Heart right ventricle (tissue), 16 donors: ENCODE measurements at places on chromosomes 12 and 14.

DNA sequence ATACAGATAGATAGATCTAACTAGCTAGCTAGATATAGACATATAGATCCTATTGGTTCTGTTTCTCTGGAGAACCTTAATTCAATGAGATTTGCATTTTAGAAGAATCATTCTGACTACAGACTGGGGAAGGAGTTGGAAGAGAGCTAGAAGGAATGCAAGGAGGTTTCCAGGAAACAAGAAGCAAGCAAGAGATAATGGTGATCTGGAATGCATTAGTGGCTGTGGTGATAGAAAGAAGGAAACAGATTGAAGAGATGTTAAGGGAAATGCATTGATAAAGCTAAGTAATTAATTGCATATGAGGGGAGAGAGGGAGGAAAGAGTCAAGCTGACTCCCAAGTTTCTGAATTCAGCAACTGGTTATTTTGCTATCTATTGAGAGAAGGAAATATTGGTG is 42.7 kb downstream of the DBX2 start:
- no peak for DNase-seq

DNA sequence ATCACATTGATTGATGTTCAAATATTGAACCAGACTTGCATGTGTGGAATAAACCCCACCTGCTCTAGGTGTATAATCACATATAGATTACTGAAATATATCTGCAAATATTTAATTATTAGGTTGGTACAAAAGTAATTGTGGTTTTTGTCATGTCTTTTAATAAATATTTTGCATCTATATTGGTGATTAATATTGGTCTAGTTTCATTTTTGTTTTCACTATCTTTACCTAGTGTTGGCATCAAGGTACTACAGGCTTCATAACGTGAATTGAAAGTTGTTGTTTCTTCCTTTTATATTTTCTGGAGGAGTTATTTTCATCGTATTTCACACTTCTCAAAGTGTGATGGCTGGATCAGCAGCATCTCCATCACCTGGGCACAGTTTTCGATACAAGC is 740.0 kb upstream of the TMEM132C start:
- DNase-seq = no peak

- DNase-seq = no peak
Measured at GRCh38 chr12:5612556-5613410, 180.9 kb downstream of the NTF3 start.

DNA sequence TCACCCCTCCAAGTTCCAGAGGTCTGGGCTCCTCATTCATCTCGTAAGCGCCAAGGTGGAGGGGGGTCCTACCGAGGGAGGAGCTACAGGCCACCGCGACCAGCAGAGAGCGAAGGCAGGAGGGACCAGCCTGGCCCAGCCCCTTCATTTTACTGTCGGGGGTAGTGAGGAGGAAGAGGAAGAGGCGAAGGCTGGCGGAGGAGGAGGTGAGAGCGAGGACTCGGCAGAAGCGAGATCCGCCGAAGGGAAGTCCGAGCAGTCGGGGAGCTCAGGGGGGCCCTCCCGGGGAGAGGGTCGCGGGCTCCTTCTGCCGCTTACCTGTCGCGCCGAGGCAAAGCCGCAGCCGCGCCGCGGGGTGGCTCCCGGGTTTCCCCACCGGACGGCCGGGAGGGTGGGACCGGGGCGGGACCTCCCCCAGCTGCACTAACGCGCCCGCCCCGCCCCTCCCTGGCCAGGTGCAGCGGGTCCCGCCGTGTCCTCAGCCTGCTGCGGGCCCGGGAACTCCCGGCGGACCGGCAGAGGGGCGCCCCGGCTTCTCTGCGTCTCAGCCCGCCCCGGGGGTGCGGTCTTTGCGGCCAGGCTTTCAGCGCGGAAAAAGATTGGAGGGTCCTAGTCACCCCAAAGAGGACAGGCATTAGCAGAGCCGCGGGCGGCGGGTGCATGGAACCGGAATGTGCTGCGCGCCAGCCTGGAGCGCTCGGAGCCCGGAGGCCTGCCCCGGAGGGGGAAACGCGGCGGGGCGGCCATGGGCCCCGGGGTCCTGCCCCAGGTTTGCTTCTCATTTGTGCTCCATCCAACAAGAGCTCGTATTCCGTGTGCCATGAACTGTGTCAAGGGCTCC is at the start of gene GALNT6:
Gene GALNT6, minus strand, starts transcription at position 124 of the 841 bp plus-strand sequence. CDS start 11,625 bp downstream, outside the sequence.
- peak; percentile 28 for DNase-seq

DNA sequence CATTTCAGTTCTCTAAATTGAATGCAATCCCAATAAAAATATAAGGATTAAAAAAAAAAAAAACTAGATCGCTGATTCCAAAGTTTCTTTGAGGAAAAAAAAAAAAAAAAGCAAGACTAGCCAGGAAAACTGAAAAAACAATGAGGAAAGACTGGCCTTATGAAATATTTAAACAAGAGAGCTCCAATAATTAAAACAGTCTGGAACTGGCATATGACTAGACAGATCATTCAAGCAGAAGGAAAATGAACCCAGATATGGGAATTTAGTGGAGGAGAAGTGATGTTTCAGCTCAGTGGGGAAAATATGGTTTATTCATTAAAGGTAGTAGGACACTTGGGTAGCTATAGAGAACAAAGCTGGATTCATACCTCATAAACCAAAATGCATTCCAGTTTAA is 42.0 kb upstream of the TBC1D15 start:
- no peak for DNase-seq

DNA sequence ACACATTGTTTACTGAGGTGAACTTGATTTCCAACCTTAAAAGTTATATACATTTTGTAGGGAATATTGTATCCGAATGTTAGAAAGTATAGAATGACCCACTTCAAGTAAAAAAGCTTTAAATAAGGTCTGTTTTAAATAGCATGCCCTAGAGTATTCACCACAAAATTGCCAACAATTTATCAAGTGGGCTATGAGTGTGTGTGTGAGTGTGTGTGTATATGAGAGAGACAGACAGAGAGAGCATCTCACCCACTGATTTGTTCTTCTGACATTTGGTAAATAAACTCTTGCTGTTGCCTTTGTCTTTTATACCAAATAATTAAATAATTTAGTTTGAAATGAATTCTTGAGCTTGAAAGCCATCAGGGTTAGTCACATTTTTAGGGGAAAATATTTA is 29.8 kb upstream of the RAP1B start:
- no peak for DNase-seq

DNA sequence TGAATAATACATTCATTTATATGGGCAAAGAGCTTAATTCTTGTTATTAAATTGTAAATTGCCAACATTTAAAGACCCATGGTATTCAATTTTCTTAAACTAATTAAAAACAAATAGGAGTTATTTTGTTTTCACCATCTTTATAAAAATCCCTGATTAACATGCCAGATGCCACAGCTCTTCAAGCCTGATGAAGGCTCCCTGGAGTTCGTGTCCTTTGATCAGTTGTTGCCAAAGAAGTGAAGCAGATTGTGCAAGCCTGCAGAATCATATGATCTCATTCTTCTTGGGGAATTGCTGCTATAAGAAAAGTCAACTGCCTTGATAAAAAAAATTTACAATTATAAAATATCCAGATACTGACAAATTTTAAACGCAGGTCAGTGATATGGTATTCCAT is 288.3 kb upstream of the PPFIA2 start:
- no peak for DNase-seq

GRCh38 chr12:851343-851742 is 98.2 kb downstream of the RAD52 start:
- DNase-seq = no peak

DNA sequence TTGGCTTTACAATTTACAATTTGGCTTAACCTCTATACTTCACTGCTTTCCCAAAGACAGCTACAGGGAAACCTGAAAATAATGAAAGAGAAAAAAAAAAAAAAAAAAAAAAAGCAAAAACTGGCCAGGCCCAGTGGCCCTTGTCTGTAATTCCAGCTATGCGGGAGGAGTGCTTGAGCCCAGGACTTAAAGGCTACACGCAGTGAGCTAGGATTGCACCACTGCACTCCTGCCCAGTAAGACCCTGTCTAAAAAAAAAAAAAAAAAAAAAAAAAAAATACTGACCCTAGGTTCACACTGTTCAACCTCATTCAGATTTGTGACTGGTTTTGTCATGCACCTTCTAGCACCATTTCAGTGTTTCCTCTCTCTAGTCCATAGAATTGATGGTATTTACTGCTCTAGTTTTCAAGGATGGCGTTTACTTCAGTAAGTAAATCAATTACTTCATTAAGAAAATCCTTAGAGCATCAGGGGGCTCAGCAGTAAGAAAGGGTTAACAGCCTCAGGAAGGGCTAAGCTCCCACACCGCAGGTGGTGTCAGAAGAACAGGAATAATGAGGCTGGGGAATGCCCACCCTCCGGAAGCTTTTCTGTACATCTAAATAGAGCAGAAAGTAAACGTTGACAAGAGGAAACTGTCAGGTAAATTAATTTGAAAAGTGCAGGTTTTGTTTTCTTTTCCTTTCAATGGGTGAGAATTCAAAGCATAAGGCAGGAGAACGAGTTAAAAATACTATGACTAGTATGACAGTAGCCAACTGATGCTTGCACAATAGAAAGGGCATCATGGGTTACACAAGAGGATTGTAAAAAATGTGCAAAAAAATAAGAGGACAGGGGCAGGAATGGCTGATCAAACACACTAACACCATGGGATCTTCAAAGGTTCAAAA is 115.0 kb upstream of the MDM1 start:
- no peak for DNase-seq

GRCh38 chr12:15265875-15266274 is 44.7 kb upstream of the RERG start:
- no peak for DNase-seq

DNA sequence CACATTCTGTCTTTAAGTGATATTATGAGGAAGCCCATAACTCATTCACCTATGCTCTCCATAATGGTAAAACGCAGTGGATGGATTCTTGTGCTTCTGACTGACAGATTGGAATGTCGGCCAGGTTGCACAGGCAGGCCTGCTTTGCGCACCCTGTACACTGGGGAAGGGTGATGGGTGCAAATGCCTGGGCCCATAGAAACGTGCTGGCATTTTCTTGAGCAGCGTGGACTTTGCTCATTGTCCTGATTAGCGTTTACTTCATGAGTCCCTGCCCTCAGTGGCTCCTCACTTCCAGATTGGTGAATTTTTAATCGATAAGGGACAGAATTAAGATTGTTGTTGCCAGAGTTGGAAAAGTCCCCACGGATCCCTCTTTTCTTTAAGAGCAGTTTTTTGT is 80.9 kb upstream of the TRAF3 start:
- DNase-seq = no peak

- no peak for DNase-seq
Measured at GRCh38 chr14:92987713-92988510, 65.0 kb downstream of the CHGA start.

- DNase-seq = no peak
Measured at GRCh38 chr12:48451372-48451771, 21.0 kb upstream of the ANP32D start.

DNA sequence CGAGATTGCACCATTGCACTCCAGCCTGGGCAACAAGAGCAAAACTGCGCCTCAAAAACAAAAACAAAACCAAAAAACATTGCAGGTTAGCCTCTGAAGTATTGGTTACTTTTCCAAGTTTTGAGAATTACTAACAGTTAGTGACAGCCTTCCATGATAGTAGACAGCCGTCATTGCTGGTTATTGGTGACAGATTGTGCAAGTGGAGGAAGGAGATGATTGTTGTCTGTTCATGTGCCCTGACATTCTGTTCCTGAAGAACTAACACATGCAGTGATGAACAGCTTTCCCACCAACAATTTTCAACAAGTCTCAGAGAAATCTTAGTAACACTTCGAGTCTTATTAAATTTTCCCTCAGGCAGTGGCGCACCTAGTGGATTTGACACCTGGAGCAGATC is 89.3 kb upstream of the NAP1L1 start:
- no peak for DNase-seq

DNA sequence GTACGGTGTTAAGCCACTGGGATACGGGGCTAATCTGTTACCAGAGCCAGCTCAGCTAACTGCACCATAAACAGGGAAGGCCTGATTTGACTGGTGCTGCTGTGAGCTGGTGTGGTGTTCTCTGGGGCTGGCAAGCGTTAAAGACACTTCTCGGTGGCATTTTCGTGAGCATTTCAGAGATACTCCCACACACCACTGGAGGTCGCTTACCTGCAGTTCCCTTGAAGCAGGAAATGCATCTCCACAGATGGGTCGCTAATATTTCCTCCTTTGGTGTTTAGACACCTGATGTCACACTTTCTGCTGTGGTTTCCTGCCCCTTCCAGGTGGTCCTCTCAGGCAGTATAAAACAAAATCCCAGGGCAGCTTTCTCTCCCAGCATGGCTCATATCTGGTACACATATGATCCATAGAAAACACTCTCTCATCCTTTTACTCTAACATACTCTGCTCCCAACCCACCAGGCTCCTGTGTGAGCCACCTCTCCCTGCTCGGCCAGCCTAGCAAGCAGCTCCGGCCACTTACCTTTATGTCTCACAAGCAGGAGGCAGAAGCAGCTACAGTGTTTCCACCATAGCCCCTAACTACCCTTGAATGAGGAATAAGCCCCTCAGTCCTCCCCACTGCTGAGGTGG is 129.9 kb upstream of the GRIN2B start:
- no peak for DNase-seq

GRCh38 chr14:72630374-72630773 is 263.5 kb downstream of the DPF3 start:
- no peak for DNase-seq

DNA sequence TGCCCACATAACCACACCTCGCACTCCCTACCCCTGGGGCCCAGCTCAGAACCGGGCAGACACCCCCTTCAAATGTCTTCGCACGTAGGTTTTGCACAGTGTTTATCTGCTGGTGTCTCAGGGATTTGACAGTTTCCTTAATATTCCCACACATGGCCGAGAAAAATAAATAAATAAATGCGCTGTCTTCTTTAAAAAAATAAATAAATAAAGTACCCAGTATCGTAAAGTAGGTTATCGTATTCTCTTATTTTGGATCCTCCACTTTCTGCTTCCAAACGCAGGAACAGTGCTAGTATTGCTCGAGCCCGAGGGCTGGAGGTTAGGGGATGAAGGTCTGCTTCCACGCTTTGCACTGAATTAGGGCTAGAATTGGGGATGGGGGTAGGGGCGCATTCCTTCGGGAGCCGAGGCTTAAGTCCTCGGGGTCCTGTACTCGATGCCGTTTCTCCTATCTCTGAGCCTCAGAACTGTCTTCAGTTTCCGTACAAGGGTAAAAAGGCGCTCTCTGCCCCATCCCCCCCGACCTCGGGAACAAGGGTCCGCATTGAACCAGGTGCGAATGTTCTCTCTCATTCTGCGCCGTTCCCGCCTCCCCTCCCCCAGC is 710 bp upstream of the FOS start:
- DNase-seq = no peak

GRCh38 chr14:88621100-88621499 is 58.3 kb downstream of the ZC3H14 start:
- no peak for DNase-seq

DNA sequence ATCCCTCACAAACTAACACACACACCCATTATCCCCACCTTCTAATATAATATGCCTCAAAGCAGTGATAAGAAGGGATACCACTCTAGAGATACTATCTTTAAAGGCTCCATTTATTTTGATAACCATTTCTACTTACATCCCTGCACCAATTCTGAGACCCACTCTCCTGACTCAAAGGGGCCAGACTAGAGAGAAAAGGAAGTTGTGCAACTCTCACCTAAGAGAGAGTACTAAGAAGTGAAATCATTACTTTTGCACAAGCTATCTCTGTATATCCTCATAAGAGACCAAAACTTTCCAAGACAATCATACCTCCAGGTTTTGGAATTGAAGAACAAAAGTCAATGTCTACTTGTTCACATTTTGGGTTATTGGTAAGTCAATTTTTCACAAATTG is 45.4 kb upstream of the USP15 start:
- no peak for DNase-seq

- peak; percentile 44 for DNase-seq
Measured at GRCh38 chr14:51395361-51395849, 155.4 kb downstream of the TMX1 start.
